ENCODE measurements at places on chromosomes 4 and X.

GRCh38 chrX:67614423-67614822, 70.6 kb downstream of the AR start:
- peak; percentile 84 for DNase-seq

DNA sequence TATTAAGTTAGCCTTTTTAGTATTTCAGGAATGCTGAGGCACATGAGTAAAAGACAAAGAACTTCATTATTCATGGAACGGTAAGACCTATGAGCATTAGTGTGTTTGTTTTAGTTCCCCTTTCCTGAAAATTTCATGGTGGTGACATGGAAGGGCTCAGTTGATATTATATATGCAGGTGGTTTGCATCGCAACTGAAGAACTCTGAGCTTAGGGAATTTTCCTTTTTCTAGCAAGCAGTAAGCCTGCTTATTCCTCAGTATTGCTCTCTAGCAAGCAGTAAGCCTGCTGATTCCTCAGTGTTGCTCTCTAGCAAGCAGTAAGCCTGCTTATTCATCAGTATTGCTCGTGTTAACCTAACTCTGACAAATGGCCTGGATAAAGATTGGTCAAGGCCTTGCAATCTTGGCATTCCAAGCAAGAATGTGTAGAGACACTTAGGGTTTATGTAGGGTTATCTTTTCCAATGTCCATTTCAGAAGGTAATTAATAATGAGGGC, 37.7 kb upstream of the MAGEB18 start:
- DNase-seq: peak; percentile 1

DNA sequence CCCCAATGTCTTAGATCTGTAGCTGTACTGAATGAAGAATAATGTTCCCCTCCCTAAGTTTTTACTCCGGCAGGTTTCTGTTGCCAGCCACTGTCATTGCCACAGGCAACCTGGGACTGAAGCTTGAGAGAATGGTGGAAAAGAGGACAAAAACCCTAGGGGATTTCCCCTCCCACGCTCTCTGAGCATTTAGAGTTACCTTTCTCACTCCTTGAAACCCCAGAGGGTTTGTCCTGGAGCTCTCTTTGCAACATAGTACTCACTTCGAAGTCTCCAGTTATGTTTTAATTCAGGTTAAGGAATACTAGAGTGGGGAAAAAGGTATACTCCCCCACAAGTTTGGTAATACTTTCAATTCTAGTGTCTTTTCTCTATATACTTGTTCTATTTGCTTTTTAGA, 31.5 kb downstream of the F8 start:
- DNase-seq: no peak

GRCh38 chr4:38930204-38930603, 62.6 kb downstream of the FAM114A1 start:
- DNase-seq: no peak

- no peak for DNase-seq
These were observed 469.0 kb upstream of the ATOH1 start for GRCh38 chr4:93359586-93359985.

- peak; percentile 21 for DNase-seq
These were observed 4.8 kb downstream of the LRRC66 start for GRCh38 chr4:52015366-52015765.

DNA sequence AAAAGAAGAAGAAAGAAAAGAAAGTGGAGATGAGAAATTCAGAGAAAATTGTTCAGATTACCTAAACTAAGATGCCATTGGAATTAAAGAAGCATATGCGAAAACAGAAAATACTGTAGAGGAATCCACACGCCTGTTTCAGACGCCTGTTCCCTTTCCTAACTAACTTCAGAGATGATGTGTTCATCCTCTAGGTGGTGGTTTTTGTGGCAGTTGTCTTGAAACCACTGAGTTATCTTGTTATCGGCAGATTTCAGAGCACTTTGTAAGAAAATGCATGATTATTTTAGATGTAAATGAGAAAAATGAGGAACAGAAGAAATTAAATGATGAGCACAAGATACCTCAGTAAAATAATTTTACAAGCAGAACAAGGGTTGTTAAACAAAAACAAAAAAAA, 48.3 kb downstream of the FUNDC1 start:
- DNase-seq: no peak

DNA sequence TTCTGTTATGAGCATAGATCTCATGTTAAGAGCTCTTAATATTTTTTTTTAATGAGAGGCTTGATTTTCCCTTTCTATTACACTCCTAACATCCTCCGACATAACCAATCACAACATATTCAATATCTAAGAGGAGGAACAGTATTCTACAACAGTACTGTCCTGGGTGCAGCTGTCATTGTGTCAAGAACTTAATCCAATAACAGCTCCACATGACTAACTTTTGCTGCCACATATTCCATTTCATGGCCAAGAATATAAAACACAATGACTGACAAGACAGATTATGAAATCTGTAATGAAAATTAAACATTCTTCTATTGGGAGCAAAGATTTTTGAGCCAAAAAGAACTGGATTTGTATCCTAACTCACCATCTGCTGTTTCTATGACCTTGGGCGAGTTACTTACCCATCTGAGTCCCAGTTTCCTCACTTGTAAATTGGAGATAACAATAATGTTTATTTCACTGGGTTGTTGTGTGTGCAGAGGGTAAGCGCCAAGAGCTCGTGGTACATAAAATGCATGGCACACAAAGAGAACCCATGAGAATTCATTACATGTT, 405.6 kb downstream of the SPRY1 start:
- DNase-seq: no peak

GRCh38 chrX:65999029-65999562, 40.8 kb downstream of the VSIG4 start:
- DNase-seq: no peak

DNA sequence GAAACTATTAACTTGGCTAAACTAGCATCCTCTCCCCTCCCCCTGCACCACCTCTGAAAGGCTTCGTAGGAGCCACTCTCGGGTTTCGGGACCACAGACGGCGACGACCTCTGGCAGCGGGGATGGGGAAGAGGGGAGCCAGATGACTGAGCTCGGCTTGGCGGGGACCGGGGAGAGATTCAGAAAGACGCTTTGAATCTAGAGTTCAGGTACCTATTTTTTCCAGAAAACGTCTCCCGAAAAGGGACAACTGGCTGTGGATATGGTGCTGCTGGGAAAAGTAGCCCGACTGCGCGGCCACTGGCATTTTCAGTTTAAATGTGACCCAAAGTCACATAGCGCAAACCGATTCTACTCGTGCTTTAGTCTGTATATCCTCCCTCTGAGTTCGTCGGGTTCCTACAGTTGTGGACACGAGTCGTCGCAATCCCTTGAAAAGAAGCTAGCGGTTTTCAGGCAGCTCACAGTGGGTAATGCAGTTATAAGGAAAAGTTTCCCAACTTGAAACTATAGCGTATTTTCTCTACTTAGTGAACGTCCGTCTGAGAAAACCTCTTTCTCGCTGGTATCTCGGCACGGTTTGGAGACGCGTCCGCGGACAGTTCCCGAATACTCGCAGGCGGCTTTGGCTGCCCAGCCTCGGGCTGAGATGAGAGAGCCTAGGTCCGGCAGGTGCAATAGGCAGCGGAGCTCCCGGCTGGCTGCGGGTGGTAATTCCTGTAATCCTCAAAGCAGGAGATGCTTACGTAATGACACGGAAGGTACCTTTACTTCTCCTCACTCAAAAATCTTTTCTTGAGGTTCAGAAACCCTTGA, 1.3 kb downstream of the PARM1 start:
- DNase-seq: peak; percentile 38

- peak; percentile 57 for DNase-seq
These were observed 935.0 kb upstream of the INTU start for GRCh38 chr4:126697748-126698147.

DNA sequence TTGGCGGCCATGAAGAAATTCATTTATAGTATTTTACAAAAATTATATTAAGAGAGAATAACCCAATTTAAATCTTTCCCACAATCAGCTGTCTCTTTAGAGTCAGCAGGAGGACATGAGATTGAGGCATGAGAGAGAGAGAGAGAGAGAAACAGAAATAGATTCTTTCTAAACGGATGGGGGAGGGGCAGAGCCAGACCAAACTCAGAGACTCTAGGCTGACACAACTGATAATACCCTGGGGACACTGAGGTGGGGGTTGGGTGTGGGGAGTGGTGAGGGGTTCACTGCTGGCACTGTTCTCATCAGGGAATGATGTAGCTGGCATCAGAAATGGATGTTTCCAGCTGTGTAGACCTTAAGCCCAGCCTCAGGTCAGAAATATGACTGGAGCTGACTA, 20.5 kb upstream of the HOPX start:
- no peak for DNase-seq

DNA sequence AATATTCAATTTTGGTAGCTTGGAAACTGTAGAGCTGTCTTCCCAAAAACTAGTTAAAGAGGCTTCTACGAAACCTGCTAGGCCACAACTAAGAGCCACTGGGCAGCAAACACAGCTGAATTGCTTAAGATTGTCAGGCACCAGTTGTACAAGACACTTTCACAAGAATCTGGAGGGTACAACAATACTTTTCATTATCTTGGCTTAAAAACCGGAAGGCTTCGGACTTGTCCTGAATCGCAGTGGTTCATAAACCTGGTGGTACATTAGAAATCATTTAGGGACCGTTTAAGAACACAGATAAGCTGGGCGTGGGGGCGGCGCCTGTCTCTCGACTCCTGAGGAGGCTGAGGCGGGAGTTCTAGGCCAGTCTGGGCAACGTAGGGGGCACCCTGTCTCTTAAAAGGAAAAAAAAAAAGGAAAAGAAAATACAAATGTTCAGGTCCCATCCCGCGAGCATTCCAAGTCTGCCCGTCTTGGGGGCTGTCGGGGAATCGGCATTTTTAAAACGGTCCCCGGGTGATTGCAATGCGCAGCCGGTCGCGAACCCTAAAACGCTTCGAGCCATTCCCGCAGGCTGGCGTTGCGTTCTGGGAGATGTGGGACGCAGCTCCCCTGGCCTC, 763 bp downstream of the PYURF start:
- DNase-seq: peak; percentile 45

GRCh38 chr4:113958766-113959538, 20.5 kb downstream of the ARSJ start:
- peak; percentile 97 for DNase-seq

DNA sequence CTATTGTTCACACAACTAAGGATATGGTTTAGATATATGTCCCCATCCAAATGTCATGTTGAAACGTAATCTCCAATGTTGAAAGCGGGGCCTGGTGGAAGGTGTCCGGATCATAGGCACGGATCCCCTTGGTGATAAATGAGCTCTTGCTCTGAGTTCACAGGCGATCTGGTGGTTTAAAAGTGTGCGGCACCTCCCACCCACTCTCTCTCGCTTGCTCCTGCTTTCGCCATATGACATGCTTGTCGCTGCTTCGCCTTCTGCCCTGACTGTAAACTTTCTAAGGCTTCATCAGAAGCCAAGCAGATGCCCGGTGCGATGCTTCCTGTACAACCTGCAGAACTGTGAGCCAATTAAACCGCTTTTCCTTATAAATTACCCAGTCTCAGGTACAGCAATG, 128.5 kb downstream of the NFKB1 start:
- no peak for DNase-seq

DNA sequence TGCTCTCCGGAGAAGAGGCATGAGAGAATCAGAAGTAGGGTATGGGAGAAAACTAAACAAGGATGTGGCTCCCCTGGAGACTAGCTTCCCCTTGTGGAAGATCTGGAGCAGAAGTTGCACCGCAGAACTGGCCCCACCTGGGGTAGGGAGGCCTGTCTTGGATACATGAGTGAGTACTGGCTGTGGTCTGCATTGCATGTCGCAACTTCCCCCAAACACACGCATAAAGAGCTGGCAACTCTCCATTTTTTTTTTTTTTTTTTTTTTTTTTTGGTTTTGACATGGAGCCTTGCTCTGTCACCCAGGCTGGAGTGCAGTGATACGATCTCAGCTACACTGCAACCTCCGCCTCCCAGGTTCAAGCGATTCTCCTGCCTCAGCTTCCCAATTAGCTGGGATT, 119.9 kb downstream of the EGF start:
- peak; percentile 36 for DNase-seq

- DNase-seq: no peak
These were observed 3.0 kb downstream of the ZIC3 start for GRCh38 chrX:137568741-137569469.

GRCh38 chr4:182240161-182241130, 2.8 kb upstream of the TENM3 start:
- peak; percentile 85 for DNase-seq

DNA sequence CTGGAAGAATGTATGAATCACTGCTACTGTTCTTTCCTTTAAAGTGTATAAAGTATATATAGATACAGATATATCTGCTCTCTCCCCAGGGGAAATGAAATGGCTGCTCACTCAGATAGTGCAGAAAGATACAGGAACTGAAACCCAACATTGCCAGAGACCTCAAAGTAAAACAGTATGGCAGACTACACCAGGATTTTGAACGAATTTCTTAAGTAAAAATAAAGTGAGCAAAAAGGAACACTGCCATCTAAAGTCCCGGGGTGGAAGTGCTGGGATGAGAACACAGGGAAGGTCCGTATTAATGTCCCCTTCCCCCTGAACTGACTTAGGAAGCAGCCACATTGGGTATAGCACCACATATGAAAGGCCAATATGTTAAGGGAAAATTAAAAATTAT, 93.4 kb downstream of the TMA16 start:
- DNase-seq: peak; percentile 2

DNA sequence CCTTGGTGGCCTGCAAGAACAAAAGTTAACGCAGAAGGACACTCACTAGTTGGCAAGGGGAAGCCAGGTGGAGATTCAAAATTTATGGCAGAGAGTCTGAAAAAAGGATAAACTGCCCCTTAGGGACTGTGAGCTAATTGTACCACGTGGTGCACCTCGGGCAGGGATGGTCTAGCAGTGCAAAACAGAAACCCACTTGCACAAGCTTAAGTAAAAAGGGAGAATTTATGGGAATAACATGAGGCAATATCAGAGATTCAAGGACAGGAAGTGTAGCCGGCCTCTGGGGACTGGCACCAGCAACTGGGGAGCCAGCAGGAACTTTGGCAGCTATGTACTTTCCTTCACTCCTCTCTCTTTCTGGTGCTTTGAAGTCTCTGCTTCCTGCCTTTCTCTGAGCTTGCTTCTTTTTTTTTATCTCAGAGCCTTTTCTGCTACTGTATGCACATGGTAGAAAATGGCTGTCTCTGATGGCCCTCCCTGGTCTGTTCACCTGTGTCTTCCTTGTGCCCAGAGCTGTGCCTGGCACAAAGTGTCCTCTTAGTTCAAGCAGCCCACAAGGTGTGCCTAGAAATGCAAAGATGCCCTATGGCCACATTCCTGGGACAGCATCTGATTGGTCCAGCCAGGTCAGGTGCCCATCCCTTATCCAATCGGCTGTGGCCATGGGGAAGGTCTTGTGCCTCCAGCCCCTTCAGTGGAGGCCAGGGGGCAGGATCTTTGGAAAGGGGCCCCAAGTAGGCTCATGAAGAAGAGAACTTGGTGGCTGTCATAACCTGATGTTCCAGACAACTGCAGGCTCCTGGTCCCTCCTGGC, 114.8 kb upstream of the ATP6AP2 start:
- no peak for DNase-seq

All from iris pigment epithelial cell (primary cell).